ENCODE measurements at places on chromosomes 6 and 20.
A peak's percentile ranks its signal among the peaks of the same experiment; 100 is the strongest.

DNA sequence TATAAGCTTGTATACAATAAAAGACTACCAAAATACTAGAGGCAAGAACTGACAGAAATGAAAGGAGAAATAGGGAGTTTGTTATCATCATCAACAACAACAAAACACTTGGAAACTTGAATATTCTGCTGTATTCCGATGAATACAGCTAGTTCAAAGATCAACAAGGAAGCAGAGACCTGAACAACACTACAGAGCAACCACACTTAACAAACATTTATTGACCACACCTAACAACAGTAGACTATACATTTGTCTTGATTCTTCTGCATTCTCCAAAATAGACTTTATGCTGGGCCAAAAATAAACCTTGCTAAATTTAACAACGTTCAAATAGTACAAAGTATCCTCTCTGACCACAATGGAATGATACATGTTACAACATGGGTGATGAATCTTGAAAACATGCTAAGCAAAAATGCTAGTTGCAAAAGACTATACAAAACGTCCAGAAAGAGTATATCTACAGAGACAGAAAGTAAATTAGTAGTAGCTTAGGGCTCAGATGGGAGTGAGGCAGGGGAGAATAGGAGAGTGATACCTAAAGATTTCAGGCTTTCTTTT lies 39.1 kb upstream of the PAK5 start:
- DNase-seq = no peak

- no peak for DNase-seq
Measured at GRCh38 chr20:57546956-57547649, 13.8 kb upstream of the PCK1 start.

DNA sequence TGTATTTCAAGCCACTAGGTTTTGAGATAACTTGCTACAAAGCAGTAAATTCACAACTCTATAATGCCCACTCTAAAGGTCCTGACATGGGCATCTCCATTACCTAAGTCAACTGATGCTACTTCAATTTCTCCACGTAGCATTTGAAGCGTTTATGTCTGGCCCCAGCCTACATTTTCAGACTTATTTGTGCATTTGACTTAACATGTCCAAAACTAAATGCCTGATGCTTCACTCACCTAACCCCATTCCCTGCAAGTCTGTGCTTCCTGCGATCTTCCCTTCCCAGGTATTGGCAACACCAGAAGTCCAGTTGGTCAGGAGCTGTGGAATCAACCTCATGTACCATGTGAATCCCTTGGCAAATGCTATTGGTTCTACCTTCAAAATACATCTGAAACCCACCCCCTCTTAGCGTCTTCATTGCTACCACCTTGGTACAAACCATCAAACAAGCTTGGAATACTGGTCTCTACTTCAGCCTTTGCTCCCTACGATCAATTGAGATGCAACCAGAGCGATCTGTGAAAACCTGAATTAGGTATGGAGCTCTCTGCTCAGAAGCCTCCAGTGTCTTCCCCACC lies 12.8 kb upstream of the ZNFX1 start:
- no peak for DNase-seq

DNA sequence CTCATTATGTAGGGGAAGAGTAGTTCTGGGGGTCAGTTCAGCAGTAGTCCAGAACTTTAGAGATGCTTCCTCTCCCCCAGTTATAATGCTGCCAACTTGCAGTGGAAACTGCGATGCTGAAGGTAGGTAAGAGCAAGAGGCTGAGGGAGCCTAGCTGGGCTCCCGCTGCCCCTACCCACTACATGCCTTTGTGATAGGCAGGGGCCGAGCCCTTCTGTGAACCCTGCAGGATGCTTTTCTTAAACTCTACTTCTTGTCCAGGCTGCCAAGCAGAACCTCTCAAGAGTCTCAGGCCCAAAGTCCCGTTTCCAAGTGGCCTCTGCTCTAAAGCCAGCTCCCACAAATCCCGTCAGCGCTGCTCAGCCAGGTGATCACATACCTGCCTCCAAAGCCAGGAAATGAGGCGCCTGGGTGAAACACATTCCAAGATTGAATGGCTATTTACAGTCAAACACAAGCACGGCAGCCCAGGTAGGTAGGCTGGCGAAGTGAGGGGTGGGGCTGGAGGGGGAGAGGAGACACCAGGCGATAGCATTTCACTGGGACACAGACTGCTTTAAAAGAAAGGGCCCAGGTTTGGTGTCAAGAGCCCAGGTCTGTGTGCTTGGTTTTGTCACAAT lies 150.7 kb downstream of the CD24 start:
- DNase-seq = no peak

DNA sequence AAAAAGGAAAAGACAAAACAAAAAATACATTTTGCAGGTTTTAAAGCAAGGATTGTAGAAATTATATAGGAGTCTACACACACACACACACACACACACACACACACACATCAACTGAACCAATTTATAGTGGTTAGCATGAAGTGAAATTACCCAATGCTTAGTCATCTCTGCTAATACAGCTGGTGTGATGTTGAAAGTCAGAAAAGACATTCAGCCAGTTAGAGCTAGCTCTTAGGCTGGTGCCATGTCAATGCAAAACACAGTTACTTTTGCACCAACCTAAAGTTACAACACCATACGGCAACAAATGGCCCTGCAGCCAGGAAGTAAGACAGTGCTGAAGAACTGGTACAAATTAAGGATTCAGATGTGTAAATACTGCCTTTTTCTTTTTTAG lies 15.2 kb downstream of the FAM210B start:
- DNase-seq = no peak

GRCh38 chr20:1489764-1490436 lies 1.3 kb downstream of the SIRPB2 start:
- DNase-seq = no peak

DNA sequence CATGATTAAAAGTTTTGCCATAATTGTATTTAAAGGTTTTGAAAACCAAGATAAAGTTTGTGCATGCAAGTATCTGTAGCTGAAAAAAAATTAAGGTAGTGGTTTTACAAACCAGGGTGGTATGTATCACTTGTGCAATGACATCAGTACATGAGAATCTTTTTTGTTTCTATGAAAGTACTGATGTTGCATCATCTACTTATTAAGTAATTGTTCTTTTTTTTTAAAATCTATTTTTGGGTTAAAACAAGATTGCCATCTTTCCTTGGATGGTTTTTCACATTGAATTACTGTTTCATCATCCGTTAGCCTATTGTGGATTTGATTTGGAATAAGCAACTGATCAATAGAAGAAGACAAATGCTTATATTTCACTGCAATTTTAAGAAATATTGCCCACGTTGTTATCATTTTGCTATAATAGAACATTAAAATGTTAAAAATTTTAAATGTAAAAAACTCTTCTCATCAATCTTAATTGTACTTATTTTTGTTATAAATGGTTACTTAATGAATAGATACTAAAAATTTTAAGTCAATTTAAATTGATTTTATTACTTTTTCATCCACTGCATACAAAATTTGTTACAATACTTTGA lies 39.8 kb upstream of the TAGAP start:
- no peak for DNase-seq

- DNase-seq = no peak
Measured at GRCh38 chr20:1462834-1463233, 3.8 kb downstream of the NSFL1C start.

DNA sequence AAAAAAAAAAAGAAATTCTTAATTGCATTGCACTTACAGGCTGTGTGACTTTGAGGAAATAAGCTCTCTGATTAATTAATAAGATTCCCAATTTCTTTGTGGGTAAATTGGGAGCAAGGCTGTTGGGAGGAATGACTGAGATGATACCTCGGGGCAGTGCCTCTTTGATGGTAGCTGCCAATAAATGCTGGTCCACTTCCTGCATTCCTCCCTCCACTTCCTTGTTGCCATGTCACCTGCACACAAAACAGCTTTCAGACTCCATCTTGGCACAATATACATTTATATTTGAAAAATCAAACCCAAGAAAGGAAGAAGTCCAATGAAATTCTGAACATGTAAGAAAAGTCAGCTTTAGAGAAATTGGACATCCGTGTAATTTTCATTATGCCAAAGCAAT lies 45.1 kb downstream of the MTHFD1L start:
- no peak for DNase-seq

GRCh38 chr6:2118136-2118535 lies 127.3 kb downstream of the GMDS start:
- no peak for DNase-seq

DNA sequence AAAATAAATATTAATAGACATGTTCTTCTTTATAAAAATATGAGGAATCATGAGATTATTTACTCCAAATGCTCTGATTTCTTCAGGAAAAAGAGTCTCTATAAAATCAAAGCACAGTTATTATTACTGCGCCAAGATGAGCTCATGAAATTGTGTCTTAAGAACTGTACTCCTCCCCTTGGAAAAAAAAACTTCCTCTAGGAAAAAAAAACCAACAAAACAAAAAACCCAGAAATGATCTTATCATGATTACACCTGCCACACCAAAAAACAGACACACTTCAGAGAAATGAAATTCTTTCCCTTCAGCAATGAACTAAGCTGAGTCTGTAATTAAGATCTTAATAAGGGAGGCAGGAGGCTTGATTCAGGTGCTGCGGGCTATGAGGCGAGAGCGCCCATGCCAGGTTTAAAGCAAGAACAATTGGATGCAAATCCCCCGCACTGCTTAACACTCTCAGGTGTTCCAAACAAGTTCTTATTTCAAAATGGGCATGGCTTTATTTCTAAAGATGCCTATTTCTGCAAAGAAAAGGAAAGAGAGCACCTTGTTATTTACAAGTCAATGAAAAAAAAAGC lies 9.1 kb downstream of the NEDD9 start:
- DNase-seq = no peak

DNA sequence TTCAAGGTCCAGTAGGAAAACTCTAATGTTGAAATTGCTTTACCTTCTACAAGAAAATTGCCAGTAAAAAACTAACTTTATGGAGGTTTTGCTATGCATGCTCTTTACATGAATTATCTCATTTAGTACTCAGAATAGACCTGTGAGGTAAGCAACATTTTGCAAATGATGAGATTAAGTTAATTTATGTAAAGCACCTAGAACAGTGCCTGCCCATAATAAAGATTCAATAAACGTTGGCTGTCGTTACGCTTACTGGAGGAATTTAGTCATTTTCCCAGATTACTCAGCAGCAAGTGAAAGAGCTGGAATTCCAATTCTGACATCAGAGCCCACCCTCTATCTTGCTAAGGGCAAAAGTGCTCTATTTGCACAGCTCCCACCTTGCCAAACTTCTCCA lies 69.4 kb upstream of the ARID1B start:
- DNase-seq = no peak

DNA sequence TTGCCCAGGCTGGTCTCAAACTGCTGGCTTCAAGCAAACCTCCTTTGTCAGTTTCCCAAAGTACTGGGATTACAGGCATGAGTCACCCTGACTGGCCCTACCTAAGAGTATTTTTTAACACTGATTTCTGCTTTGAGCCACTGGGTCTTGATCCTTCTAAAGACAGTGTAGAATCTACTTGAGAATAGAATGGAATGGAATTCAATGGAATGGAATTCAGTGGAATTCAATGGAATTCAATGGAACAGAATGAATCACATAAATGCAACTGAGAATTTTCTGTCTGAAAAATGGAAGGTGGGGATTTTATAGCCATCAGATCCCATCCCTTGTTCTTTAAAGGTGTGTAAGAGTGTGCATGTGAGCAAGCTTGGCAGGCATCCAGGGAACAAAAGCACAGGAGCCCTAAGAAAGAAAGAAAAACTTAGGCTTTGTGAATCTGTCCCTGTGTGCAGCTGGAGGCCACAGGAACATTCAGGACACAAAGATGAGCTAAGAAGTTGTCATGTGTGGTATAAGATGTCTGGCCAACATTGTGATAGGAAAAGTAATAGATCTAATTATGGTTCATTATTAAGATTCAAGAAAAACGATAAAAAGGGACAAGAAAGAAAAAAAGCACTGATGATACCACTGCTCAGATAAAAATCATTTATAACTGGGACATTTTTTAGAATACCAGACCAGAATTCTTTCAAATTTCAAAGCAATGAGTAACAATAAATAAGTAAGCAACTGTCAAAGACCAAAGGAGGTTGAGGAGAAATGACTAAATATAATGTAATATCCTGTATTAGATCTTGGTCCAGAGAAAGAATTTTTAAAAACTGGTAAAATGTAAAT lies 681.0 kb upstream of the GJE1 start:
- DNase-seq = no peak

DNA sequence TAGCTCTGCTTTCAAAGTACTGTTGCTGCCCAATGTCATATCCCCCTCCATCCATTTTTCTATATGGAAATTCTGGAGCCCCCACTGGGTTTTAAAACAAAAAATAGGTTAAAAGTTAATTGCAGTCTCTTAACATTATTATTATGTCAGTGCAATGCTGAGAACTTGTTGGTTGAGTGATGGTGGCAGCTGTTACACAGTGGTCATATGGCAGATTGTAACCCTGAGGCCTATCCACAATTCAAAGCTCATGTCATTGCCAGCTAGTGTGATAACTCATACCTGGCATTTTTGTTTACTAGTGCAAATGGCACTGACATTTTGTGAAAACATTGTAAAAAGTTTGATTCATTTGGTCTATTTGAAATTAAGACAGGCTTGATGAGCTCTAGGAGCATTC lies 305.7 kb upstream of the FLRT3 start:
- DNase-seq = peak; percentile 65

- no peak for DNase-seq
Measured at GRCh38 chr20:63079971-63080370, 73.2 kb upstream of the BHLHE23 start.

DNA sequence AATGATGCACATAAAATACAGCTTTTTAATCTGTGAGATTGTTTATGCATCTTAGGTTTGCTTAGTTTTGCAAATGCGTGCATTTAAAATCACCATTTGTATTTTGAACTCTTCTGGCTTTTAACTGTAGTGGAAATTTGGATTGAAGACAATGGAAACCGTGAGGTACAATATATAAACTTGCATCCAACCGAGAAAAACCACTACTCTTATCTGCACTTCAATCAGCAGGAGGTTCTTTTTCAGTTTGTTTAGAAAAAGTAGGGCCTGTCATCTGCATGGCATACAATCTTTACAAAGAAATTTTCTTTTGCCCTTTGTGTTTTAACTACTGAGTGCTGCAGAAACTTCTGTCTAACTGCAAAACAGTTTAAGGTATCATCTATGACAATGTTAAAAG lies 132.8 kb downstream of the LAMA2 start:
- no peak for DNase-seq

DNA sequence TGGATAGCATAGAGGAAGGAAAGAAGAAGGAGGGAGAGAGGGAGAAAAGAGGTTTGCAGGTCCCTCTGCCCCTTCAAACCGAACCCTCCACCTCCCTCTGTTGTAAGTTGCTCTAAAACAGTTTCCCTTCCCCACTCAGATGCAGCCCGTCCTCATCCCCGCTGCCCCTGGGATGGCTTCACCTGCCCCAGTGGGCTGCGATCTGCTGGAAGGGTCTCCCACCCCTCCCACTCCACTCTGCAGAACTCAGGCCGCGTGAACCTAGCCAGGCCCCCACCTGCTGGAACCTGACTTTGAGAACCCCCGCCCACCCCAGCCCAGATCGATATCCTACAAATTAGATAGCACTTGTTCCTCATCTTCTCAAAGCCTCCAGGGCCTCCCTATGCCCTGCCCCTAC lies 190.8 kb downstream of the DLL1 start:
- no peak for DNase-seq

- DNase-seq = peak; percentile 70
Measured at GRCh38 chr6:112408522-112408921, 61.4 kb downstream of the RFPL4B start.
